Sigmoid colon (tissue), 7 donors: ENCODE measurements at places on chromosomes 2 and 18. TPM values are rescaled to one million over a fixed set of nuclear protein-coding genes. Genes with fewer than 3 reads are reported as not detected.

DNA sequence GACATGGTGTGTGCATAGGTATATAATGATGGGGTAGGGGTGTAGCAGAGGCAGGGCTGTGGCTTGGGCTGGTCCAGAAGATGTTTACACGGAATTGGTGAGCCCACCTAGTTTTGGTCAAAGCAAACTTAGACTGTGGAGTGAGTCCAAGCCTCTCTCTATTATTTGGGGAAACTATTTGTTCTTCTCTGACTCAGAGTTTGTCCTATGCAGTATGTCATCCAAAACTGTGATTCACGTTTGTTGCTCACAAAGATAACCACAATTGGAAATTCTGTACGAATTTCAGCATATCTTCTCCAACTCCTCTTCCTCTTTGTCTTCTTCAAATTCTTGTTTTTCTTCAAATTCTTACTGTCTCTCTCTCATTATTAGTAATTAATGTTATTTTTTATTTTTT is 292.9 kb downstream of the XIRP2 start:
- DNase-seq, result no peak

- no peak for DNase-seq
Observed at GRCh38 chr18:59318460-59319050, at the start of gene CPLX4. TSS of gene CPLX4 (minus strand) at chr18:59318649. CDS start at chr18:59318462, 187 bp downstream.

DNA sequence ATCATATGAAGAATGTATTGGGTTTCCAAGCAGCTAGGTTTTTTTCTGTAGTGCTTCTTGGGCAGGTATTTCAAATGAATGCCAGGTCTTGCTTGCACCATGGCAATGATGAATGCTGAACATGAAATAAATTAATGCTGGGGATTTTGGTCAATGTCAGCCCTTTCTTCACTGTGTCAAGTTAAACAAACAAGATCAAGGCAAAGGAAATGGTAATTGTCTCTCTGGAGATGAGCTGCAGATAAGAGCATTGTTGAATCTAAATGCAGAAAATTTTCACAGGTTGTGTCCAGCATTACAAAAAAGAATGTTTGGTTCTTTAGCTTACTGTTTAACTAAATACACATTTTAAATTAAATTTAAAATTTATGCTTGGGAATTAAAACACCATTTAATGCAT is 144.3 kb downstream of the GPD2 start:
- no peak for DNase-seq

DNA sequence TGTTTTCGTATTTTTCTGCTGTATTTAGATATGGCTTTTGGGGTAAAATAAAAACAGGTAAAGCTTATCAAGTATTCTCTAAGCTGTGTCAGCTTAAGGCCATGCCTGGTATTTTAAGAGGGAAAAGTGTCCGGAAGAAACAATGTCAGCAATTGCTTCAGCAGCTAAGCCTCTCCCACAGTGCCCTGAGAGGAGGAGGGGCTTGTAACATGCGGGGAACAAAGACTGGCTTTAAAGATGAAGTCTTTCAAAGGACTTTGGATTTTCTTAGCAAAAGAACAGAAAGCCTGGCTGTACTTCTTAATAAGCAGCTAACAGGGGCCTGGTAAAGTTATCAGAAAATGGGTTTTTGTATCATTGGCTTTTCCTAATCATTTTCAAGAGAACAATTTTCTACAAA is 102.8 kb downstream of the PXDN start:
- peak; percentile 52 for DNase-seq

GRCh38 chr18:666177-666576 is 8.7 kb downstream of the TYMS start:
- DNase-seq, result no peak

- DNase-seq, result no peak
Observed at GRCh38 chr2:71860381-71860926, 287.2 kb downstream of the CYP26B1 start.

GRCh38 chr2:86107031-86107430 is 996 bp downstream of the PTCD3 start:
- DNase-seq, result no peak

- DNase-seq, result peak; percentile 52
Observed at GRCh38 chr2:26623541-26624495, 17.3 kb downstream of the CIB4 start.

GRCh38 chr18:44473394-44474066 is 207.2 kb upstream of the SETBP1 start:
- DNase-seq, result no peak

GRCh38 chr2:37676274-37676673 is 4.8 kb upstream of the CDC42EP3 start:
- no peak for DNase-seq

GRCh38 chr2:88176352-88176984 is 6.3 kb downstream of the THNSL2 start:
- DNase-seq, result no peak

- no peak for DNase-seq
Observed at GRCh38 chr2:238567067-238567855, 140.5 kb downstream of the ASB1 start.

DNA sequence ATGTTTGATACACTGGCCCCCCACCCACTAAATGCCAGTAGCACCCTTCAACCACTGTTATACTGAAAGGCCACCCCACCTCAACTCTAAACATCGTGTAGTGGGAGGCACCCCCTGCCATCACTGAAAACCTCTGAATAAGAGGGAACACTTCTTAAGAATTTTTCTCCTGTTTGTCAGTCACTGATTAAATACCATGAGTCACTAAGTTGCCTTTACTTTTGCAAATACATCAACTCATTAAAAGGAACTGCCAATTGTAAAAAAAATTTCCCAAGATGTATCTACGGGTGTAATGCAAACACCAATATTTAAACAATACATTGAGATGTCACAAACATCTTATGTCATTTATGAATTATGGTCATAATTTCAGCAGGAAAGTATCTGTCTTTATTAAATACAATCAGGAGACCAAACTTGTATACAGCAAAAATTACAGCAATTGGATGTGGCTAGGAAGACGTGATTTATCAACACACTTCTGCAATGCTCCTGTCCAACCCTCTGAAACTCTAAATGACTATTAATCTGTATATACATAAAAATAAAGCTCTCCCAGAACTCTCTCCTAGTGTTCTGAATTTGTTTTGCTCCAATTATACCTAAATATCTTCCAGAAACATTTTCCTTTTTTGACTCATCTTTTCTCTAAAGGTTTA is 144.1 kb upstream of the STK17B start:
- no peak for DNase-seq

GRCh38 chr2:197591339-197592072 is 75.6 kb downstream of the MOB4 start:
- no peak for DNase-seq

DNA sequence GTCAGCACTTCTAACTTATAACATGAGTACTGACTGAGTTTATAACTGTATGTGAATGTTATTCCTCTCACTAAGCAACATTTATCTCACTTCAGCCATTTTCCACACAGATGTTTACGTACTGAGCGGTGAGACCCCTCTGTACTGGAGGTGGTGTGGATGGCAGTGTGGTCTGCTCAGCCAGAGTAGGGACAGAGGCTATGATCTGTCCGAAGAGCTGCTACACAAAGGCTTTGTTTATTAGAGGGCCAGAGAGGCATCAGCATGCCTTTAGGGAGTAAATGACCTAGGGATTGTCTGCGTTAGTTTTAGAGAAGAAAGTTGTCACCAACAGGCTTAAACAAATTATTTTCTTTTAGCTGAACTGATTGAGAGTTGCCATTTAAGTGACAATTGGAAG is 23.2 kb upstream of the TACR1 start:
- DNase-seq, result no peak

DNA sequence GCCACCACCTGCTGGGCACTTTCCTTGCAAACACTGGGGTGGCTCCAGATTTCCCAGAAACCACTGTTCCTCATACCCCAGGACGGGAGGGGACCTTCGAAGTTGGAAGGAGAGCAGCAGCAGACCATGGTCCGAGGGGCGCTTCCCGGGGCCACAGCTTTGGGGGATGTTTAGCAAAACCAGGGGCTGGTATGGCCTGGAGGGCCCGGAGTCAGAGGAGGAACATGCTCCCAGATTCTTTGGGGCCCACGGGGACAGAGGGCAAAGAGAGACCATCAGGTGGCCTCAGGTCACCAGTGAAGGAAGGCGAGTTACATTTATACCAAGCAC is 25.3 kb downstream of the HS6ST1 start:
- DNase-seq, result no peak

DNA sequence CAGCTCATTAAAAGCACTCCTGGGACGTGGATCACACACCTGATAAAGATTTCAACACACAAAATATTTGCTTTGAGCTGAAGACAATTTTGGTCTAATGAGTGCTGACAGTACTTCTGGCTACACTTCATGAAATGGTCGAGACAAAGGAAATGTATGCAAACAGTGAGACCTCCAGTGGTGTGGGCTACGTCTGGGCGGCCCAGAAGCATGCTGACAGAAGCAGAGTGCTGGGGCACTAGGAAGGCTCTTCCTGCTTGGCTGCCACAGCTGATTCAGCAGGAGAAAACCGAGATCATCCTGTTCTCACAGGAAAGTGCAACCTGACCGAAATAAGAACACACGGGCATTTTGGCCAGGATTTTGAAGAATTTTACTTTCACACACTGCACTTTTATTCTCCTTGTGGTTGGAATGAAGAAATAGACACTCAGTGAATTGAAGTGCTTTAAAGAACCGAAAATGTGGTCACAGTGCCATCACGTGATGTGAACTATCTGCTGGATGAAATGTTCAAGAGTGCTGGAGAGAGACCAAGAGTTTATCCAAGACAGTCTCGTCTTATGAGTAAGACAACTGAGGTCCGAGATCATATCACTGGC is 149.5 kb downstream of the CCBE1 start:
- DNase-seq, result no peak

DNA sequence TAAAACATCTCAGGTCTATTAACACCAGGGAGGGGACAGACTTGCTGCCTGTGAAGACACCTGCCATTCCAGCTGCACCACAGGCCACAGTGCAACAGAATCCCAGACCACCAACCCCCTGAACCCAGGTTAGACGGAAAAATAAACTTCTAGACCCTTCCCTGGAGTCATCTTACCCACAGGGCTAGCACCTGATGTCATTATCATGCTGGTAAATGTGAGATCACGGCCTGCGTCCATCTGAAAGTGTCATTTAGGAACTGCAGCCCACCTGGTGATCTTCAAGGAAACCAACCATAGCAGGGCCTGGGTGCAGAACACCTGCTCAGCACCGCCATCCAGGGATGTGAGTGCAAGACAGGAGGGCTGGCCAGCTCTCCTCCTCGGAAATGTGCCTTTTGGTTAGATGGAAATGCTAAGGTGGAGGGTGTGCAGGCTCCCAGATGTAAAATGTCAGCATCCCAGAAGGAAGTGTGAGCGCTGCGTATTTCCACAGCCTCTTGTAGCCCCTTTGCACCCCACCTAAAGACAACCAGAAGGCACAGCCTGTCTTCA is 80.8 kb downstream of the PTGR3 start:
- no peak for DNase-seq

GRCh38 chr18:59690996-59691395 is 6.2 kb downstream of the CCBE1 start:
- DNase-seq, result no peak

DNA sequence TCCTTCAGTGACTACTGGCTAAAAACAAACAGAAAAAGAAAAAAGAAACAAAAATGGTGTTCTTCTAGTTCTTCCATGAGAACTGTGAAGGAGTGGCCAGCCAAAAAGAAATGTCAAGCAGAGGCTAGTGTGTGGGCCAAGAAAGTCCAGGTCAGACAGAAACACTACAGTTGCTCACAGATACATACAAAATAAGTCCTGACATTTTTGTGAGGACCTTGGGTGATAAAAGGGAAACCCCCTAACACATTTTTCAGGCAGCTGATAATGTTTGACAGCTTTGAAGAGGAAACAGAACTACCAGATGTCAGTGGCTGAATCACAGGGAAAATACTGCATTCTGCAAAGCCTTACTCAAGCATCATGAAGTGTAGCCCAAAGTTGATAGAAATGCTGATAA is 28.1 kb downstream of the ARHGAP25 start:
- no peak for DNase-seq

- DNase-seq, result no peak
Observed at GRCh38 chr2:207704671-207705070, 6.8 kb upstream of the CCNYL1 start.

GRCh38 chr2:201257956-201258665 is 2.2 kb upstream of the CASP8 start:
- peak; percentile 79 for DNase-seq

GRCh38 chr2:113131352-113132185 is 4.2 kb downstream of the IL1RN start:
- no peak for DNase-seq

CTAGE1 gene
- not detected for total RNA-seq

CCBE1 gene
- total RNA-seq, result 61.1 TPM

GKN2 gene
- not detected for total RNA-seq

SCG2 gene
- total RNA-seq, result 16.8 TPM

ATP5MC3 gene
- 233 TPM for total RNA-seq

FBXO15 gene
- 0.36 TPM for total RNA-seq

RIF1 gene
- total RNA-seq, result 31.3 TPM

STAT4 gene
- total RNA-seq, result not detected

TMX3 gene
- total RNA-seq, result 41.5 TPM

TYW5 gene
- 8.0 TPM for total RNA-seq

ARHGEF33 gene
- total RNA-seq, result 1.4 TPM
